Left renal cortex interstitium (tissue), 4 donors: ENCODE measurements at places on chromosomes 3 and 15.
A peak's percentile ranks its signal among the peaks of the same experiment; 100 is the strongest.

DNA sequence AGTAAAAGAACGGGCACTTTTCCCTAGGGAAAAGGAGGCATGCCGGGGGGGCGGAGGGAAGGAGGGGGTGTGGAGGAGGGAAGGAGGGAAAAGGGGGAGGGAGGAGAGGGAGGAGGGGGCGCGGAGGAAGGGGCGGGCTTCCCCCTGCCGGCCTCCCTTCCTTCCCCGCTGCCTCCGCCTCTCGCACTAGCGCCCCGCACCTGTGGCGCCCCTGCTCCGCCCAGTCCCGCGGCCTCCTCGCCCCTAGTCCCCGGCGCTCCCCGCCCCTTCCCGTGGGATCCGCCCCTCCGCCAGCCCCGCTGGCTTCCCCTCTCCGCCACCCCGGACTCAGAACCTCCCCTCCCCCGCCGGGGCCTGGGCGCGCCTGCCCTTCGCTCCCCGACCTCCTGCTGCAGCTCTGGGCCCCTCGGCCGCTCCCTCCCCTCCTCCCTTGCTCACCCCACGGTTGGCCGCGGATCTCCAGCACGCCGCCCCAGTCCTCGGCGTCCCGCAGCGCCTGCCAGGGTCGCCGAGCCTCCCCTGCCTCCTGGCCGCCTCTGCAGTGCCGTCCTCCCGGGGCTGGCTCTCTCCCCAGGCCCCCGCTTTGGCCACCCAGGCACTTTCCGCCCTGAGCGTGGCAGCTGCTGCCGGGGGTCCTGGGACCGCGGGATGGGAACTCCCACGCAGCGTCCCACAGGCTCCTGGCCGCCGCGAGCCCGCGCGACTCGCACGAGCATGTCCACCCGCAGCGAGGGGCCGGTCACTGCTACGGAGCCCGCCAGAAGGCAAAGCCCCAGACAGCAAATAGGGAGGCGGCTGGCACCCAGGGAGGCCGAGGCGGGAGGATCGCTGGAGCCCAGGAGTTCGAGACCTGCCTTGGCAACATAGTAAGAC lies 147.4 kb downstream of the TJP1 start:
- no peak for DNase-seq

- no peak for DNase-seq
Measured at GRCh38 chr15:25545017-25545416, 106.2 kb upstream of the UBE3A start.

- DNase-seq = no peak
Measured at GRCh38 chr3:123648696-123649405, 64.0 kb upstream of the HACD2 start.

DNA sequence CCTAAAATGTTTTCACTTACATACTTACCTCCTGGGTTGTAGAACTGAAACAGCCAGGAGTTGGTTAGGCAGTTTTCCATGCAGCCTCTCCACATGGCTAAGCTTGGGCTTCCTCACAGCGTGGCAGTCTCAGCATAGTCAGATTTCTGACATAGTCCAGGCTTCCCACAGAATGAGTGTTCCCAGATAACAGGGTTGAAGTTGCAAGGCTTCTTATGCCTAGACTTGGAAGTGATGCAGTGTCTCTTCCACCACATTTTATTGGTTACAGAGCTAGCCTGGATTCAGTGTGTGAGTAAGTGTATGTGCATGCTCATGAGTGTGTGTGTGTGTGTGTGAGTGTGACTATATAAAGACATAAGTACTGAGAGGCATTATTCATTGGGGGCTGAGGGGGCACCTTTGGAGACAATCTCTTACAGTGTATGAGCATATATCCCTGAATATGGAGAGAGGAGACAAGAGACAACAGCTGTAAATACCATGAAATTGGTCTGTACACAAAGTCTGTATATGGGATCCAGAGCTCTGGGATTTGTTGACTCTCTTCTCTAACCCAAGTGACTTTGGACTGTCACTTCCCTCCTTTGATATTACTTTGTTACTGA lies 78.1 kb downstream of the ZNF621 start:
- DNase-seq = no peak

- DNase-seq = no peak
Measured at GRCh38 chr3:23647706-23648258, 158.0 kb upstream of the UBE2E1 start.

GRCh38 chr3:42850263-42850662 lies 25.4 kb downstream of the CYP8B1 start:
- no peak for DNase-seq

GRCh38 chr3:84755860-84756259 lies 202.9 kb upstream of the CADM2 start:
- DNase-seq = no peak

- DNase-seq = no peak
Measured at GRCh38 chr15:99163271-99164062, 58.6 kb downstream of the SYNM start.

DNA sequence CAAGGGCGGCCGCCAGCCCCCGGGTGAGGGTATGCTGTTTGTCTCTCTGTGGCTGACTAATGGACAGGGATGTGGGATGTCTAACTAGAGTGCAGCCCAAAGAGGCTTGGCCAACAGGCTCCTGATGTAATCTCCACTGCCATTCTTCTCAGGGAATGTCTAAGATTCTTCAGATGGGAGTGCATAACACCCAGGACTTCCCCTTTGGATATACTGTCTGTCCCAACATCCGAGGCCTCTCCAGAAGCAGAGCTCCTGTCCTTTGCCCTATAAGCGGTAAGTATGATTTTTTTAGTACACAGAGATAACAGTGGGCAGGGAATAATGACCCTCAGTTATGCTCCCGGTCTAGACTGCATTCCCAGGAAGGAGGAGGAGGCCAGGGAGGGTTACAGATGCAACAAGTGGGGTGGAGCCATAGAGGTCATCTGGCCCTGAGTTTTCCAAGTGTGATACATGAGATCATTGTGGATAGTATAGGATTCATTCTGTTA lies 62.5 kb upstream of the SLCO2A1 start:
- no peak for DNase-seq

GRCh38 chr3:184815046-184815930 lies 3.3 kb downstream of the VPS8 start:
- no peak for DNase-seq

DNA sequence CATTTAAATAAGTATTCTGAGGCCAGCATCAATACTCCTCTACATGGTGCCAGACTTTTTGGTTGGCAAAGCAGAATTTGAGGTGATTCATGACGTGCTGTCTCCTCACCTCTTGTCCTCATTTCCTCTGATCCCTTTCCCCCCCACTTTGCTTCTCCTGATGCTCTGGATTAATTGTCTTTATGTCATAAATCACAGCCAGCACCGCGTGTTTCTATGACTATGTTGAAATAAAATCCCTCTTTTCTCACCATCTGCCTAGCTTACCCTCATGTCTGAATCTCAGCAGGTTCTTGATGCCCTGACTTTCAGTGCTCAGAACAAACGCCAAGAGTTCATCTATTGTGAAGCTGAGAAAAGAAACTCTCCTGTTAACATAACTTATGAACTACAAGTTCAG lies 19.7 kb upstream of the PTPRG start:
- no peak for DNase-seq

- no peak for DNase-seq
Measured at GRCh38 chr3:149828390-149828789, 15.4 kb downstream of the RNF13 start.

DNA sequence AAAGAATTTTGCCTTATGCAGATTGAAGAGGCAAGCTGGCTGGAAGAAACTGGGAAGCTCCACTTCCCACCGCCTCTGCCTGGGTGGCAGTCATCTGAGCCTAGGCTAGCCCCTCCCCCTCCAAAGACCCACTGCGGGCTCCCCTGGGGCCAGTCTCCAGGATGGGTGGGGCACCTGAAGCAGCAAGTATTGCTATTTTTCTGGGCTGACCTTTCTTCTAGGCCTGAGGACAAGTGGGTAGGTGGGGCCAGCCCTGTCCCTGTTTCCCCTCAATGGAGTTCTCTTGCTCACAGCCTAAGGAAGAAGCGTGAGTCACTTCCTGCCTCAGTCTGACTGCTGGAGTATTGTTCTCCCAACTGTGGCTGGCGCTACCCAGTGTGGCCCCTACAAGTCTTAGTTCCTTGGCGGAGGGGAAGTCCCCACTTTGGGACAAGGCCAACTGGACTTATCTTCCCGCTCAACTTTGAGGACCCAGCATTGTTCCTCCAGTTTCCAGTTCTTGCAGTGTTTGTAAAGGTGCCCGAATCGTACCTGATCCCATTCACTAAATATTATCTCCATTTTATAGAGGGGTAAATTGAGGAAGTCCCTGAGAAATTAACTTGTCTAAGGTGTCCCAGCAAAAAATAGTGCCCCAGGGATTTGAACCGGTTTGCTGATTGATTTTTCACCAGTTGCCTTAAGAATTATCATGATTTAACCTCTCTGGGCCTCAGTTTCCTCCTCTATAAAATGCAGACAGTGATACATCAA lies 1.4 kb downstream of the FURIN start:
- no peak for DNase-seq

GRCh38 chr15:91408476-91409076 lies 308.5 kb downstream of the SV2B start:
- DNase-seq = no peak

DNA sequence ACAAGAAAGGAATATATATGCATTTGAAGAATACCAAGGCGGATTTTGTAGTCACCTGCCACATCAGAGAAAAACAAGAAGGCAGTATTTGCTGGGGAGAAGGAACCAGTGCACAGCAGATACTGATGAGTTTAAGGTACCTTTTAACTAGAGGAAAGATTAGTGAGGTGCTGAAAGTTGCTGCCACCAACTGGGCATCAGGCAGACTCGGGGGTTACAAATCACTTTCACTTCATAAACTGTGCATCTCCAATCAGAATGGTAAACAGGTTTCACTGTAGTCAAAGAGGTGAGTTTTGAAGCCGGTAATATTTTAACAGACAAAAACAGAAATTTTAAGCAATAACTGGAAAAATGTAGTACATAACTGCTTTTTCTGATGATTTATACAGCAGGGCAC lies 4.1 kb downstream of the FBN1 start:
- no peak for DNase-seq

DNA sequence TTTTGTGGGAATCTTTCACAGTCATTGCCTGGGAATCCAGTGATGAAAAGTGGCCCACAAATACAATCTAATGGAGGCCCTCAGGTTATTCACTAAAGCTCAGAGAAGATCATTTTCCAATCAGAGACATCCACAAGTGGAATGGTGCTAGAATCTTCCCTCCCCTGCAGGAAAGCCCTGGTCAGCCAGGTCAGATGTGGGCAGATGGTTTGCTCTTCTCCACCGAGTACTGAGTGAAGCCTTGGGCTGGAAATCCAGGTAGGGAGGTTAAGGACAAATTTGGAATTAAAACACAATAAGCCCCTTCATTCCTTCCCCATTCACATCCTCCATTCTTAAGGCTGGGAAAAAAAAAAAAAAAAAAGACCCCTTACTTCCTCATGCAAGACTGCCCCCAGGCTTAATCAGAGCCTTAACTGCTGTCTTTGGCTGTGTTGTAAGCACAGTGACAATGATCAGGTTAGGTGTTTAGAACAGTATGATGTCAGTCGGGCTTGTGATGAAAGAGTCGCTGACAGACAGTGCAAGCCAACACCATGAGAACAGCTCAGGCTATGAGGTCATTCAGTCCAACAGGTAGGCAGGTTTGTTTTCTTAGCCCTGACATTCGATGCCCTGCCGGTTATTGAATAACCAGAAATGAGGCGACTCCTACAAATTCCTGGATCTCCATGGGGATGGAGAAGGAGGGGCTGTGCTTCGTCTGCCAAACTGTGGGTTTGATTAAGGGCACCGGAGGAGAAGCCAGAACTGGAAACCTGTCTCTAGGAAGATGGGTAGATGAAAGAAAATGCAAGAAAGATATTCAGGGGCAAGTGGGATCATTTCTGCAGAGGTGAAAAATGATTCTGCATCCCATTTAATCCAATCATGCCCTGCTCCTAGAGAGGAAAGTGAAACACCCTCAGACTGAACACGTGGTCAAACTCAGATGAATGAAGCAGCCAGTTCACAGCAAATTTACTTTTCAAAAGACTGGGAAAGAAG lies 23.5 kb upstream of the HES1 start:
- peak; percentile 93 for DNase-seq

GRCh38 chr3:14286887-14287500 lies 108.4 kb downstream of the LSM3 start:
- no peak for DNase-seq

- DNase-seq = no peak
Measured at GRCh38 chr3:131702146-131702545, 199.4 kb upstream of the MRPL3 start.

DNA sequence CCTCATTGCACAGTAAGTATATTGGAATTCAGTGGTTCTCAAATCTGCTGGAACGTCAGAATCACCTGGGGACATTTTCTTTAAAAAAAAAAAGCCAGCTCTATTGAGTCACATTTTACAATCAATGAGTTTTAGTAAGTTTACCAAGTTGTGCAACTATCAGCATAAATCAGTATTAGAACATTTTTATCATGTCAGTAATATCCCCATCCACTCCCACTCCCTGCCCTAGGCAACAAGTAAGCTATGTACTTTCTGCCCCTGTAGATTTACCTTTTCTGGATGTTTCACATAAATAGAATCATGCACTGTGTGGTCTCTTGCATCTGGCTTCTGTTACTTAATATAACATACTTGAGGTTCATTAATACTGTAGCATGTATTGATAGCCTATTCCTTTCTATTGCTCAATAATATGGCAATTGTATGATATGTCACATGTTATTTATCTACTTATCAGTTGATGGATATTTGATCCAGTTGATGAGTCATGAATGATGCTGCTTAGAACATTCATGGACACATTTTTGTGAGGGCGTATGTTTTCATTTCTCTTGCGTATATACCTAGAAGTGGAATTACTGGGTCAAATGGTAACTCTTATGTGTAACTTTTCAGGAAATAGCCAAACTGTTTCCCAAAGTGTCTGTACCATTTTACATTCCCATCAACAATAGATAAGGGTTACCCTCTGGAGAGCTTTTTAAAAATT lies 180.5 kb downstream of the THSD4 start:
- DNase-seq = no peak

DNA sequence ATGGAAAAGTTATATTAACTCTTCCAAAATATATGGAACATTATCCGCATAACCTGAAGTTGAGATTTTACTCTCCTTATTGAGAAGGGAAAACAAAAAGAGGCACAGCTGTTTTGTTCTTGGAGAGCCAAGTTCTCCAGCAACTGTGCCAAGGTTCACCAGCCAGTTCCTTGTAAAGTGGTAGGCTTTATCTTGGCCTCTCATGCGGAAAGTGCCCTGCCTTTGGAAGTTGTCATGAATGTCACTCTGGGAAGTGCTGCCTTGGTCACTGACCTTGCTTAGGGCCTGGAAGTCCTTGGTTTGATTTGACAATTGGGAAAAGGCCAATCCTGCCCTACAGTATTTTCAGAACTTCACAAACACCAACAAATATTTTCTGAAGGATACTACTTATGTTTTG lies 44.2 kb upstream of the THRB start:
- DNase-seq = no peak

DNA sequence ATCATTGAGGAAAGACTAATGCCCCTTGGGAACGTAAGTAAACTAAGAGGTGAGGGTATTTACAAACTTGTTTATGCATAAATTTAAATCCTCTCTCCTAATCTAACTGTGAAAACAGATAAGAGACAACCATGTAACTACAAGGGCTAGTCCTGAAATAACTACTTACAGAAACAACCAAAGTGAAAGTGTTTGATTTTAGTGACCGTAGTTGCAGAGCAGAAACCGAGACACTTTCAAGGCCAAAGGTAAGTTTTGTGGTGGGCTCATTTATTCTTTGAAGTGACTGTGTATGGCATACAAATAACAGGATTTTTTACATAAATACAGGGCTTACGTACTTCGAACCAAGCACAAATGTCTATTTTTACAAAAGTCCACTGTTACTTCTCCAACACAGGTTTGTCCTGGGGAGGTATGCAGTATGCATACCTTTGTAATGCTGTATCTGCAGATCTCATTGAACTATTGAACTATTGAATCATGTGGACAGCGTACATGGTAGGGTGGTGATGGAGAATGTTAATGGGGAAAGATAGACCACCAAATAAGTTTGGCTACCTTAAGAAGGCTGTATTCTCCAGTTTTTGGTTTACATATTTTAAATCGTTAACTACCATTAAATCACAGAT lies 99.6 kb upstream of the RBMS3 start:
- no peak for DNase-seq
